T-helper 17 cell (primary cell): ENCODE measurements at places on chromosomes 5 and 9. TPM values are rescaled to one million over a fixed set of nuclear protein-coding genes. Genes with fewer than 3 reads are reported as not detected.

DNA sequence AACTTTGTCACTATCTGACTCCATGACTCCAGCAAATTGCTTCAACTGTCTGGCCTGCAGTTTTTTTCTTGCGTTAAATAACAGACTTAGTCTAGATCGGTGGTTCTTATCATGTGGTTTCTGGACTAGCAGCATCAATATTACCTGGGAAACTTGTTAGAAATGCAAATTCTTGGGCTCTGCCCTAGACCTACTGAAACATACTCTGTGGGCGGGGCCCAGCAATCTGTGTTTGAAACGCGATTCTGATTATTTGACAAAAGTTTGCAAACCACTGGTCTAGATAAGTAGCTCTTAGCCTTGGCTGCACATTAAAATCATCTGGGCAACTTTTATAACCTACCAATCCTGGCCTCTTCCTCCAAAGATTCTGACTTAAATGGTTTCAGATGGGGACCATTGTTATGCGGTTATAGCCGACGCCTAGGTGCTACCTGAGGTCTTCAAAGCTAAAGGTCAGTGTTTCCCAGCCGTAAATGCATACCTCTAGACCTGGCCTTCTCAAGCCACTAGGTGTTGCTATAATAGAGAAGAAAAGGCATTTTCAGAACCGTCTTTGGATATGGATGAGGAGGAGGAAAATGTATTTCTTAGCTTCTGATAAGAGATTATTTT lies 74.0 kb downstream of the C9orf85 start:
- no peak for DNase-seq

- DNase-seq, result no peak
Observed at GRCh38 chr9:100911273-100911672, 117.3 kb upstream of the PLPPR1 start.

CORO2A gene
- 13.9 TPM for total RNA-seq

GOLM1 gene
- total RNA-seq, result not detected

- no peak for DNase-seq
Observed at GRCh38 chr5:80782626-80783025, 127.8 kb upstream of the DHFR start.

GRCh38 chr9:27599870-27600238 lies 26.6 kb upstream of the C9orf72 start:
- no peak for DNase-seq

DNA sequence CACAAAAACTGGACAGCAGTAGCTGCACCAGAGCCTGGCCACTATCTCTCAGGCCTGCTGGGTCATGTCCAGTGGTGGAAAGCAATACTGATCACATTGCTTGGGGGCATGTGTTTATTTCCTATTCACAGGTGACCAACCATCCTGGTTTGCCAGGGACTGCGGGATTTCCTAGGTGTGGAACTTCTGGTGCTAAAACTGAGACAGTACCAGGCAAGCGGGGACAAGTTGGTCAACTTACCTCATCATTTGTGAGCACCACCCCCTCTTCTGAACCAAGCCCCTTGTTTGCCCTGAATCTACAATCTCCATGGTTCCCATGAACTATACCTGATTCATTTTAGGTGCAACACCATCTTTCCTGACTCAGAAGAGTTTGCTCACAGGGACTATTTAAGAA lies 81.3 kb downstream of the TNC start:
- DNase-seq, result no peak

DNA sequence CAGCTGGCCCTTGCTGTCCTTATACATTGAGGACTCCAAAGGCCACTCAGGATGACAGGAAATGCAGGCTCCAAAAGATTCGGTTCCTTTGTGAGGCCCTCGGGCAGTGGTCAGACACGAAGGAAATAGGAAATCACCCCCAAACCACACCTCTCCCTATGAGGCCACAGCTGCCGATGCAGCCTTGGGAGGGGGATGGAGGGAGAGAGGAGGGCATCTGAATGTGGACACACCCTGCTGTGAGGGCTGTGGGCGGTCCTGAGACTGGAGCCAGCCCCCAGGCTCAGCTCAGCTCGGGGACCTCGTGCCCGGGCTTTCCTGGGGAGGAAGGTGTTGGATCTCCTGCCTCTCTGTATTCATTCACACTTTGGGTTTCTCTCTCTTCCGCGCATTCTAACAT lies 2.7 kb upstream of the CLPTM1L start:
- no peak for DNase-seq

NUP214 gene
- total RNA-seq, result 107 TPM

AHRR gene
- 4.4 TPM for total RNA-seq

- DNase-seq, result no peak
Observed at GRCh38 chr5:146467760-146468159, 20.6 kb downstream of the TCERG1 start.

GRCh38 chr9:129459547-129460322 lies 161.2 kb downstream of the C9orf50 start:
- DNase-seq, result no peak

DNA sequence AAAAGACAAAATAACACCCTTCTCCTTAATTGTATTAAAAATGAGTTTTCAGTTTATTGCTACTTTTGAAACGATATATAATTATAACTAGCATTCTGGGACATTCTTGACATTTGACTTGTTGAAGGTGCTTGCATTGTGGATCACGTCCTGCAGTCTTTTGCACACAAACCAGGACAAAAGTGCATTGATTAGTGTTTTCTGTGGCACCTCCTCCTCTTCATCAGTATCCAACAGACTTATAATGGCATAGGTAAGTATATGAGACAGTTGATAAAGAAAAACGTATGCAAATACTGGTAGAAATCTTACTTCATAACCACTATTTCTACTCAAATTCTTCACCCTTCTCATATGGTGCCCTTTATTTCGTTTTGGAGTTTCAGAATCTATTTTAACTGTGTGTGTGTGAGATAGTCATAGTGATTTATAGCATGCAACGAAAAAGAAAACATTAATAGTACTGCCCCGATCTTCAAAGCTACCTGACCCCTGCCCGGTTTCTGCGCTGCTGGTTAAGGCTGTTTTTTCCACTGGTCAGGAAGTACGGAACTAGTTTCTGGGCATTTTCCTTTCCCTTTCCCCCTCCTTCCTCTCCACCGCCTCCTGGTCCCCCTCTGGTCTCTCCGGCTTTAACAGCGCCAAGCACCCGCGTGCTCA lies 639 bp upstream of the RASA1 start:
- DNase-seq, result no peak

DNA sequence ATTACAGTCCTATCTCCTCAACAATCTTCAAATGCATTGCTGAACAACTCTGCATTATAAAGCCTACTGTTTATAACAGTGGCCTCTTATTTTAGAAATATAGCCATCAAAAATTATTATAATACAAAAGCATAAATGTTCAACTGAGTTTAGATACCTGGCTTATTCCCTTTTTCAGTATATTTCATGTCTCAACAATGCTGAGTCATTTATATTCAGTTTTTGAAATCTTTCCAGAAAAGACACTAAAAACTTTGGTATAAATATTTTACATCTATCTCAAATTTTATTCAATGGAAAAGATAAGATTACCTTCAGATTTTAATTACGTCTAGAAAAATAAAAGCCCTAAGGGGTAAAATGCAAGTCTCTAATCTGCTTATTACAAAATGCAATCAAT lies 37.9 kb downstream of the LURAP1L start:
- DNase-seq, result no peak

CCL27 gene
- total RNA-seq, result not detected

LRRC26 gene
- not detected for total RNA-seq
